ENCODE measurements at places on chromosomes 3 and 15.

- DNase-seq, result no peak
Measured at GRCh38 chr15:66953523-66954229, 111.7 kb upstream of the SMAD3 start.

- DNase-seq, result no peak
Measured at GRCh38 chr3:114462750-114463149, 168.9 kb downstream of the TIGIT start.

GRCh38 chr15:81160312-81161159, 26.5 kb downstream of the CFAP161 start:
- peak; percentile 33 for DNase-seq

- DNase-seq, result no peak
Measured at GRCh38 chr15:75814794-75815193, 28.5 kb upstream of the UBE2Q2 start.

DNA sequence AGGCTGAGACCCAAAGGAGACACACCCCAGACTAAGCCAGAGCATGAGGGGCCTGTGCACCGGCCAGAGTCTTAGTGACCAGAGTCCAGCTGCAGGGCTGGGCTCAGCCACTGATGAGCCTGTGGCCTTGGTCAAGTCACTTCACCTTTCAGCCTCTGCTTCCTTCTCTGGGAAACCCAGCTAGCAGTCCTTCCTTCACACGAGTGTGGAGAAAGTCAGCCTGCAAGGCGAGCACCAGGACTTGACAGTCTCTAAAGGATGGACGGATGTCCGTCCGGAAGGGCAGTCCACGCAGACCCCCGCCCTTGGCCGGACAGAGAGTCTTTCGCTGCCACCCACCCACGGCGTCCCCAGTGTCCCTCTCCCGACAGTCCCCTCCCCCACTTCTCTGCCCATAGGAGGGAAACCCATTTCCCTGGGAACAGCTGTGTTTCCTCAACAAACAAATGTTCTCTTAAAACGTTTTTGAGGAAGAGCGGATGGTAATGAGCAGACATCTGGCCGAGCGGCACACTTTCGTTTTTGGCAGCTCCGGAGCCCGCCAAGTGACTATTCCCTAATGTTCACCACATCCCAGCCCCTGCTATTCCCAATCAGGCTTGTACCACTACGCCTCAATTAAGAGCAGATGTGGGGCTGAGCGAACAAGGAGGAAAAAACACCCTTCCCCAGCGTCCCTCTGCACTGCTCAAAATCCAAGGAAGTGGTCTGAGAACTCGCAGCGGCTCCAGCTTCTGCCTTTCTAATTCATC, 129.1 kb upstream of the SMAD3 start:
- no peak for DNase-seq

DNA sequence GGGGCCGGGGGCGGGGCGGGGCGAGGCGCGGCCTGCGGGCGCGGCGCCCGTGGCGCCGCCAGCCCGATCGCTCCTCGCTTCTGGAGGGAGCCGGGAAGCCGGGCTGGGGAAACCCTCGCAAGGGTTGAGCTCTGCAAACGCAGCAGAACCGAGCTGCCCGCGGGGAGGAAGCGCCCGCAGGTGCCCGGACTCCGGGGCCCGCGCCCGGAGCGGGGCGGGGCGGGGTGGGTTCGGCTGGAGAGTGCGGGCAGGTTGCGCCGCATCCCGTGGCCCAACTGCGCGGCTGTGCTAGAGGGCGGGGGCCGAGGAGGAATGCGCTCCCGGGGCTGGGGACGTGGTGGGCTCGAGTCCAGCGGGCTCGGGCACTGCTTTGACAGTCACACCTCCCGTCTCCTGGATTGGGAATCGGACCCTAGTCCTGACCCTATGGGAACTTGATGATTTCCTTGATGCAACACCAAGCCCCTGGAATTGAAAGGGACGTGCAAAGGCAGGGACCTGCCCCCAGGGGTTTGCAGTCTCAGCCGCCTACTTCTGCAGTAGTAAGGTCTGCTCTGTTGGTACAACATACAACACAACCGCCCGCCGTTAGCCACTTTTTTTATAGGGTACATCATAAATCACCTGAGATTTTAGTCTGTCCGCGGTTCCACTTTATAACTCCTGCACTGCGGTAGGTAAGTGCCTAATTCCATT, 34.3 kb downstream of the ZBTB38 start:
- peak; percentile 55 for DNase-seq

DNA sequence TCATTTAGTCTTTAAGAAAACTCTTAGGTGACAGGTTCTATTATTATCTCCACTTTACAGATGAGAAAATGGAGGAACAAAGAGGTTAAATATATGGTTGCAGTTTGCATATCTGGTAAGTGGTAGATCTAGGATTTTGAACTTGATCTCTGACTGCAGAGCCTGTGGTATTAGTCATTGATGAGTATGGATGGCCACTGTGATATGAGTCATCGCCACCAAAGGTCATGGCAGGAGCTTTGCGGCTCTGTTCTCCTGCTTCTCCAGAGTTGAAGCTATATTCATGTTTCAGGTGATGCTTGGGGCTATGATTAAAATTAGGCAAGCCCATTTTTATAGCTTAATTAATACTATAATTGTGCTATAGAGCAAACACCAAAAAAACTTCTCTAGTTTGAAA, 306.2 kb upstream of the DPPA4 start:
- DNase-seq, result no peak

- no peak for DNase-seq
Measured at GRCh38 chr3:182812123-182812522, 18.8 kb downstream of the ATP11B start.

GRCh38 chr3:32568953-32569352, 1.7 kb downstream of the DYNC1LI1 start:
- no peak for DNase-seq

- DNase-seq, result no peak
Measured at GRCh38 chr15:44713006-44713966, 2.0 kb downstream of the B2M start.

GRCh38 chr3:72659188-72659587, 189.1 kb downstream of the SHQ1 start:
- DNase-seq, result no peak

GRCh38 chr15:38460543-38460942, 6.6 kb downstream of the FAM98B start:
- DNase-seq, result no peak

- no peak for DNase-seq
Measured at GRCh38 chr15:88568589-88568988, 22.1 kb upstream of the DET1 start.

GRCh38 chr15:91861223-91861622, 7.7 kb downstream of the SLCO3A1 start:
- no peak for DNase-seq

GRCh38 chr15:43107751-43108150, 1.9 kb upstream of the UBR1 start:
- DNase-seq, result no peak

- DNase-seq, result peak; percentile 55
Measured at GRCh38 chr15:101540480-101541239, 51.2 kb upstream of the PCSK6 start.

GRCh38 chr15:30906366-30906765, 2.7 kb downstream of the FAN1 start:
- DNase-seq, result no peak

GRCh38 chr15:42712584-42712983, 24.3 kb downstream of the CDAN1 start:
- DNase-seq, result no peak

GRCh38 chr3:37642670-37643598, 218.7 kb upstream of the CTDSPL start:
- DNase-seq, result no peak

DNA sequence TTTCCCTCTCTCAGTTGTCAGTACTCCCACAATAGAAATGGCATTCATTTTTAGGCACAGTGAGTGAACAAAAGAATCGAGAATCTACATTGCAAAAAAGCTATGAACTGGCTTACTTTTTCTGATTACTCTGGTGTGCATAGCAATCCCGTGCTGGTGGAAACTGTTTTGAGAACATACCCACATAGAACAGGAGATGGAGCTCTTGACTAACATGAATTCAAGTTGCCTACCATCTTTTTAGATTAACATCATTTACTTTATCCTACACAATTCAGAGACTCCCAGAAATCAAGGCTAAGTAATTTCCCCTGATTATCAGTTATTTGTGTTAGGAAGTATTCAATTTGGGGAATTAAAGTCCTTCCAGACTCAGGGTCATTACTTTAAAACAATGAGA, 326.6 kb downstream of the ARPP21 start:
- no peak for DNase-seq

DNA sequence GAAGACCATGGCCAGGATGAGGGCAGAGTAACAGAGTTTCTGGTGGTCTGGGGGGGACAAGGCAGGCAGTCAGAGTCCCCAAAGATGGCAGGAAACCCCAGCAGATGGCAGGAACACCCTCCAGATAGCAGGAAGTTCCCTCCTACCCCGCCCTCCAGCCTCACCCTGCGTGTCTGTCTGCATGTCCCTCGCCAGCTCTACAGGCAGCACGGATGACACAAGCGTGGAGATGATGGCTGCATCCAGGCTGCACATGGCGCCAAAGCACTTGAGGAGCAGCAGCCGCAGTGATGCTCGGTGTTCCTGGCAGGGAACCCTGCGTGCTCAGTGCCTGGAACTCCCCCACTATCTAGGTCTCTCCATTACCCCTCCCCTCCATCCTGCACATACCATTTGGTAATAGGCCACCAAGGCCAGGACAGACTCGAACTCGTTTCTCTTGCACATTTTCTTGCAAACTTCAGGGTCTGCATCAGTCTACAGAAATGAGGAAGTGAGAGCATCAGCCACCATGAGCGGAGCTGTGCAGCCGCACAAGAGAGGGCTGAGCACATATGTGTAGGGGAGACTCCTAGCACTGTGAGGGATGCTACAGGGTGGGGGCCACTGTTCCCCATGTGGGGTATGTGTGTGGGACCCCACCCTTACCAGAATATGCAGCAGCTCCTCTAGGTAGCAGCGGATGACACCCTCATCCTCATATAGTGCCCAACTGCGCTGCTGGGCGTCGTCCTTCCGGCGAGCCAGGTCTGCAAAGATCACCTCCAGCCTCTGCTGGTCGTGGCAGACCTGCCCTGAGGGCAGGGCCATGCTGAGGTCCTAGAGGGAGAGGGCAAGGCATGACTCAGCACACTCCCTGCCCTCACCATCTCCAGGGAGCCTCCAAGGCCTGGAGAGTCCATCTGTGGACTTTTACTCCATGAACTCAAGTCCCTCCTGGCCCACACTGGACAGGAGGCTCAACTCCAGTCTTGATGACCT, 6.0 kb downstream of the NCKIPSD start:
- no peak for DNase-seq

DNA sequence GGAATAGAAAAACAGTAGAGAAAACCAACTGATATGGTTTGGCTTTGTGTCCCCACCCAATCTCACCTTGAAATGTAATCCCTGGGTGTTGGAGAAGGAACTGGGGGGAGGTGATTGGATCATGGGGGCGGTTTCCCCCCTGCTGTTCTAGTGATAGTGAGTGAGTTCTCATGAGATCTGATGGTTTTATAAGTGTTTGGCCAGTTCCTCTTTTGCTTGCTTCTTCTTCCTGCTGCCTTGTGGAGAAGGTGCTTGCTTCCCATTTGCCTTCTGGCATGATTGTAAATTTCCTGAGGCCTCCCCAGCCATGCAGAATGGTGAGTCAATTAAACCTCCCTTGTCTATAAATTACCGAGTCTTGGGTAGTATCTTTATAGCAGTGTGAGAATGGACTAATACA, 48.4 kb downstream of the EOMES start:
- no peak for DNase-seq
